ENCODE measurements at places on chromosomes 3 and 15.

DNA sequence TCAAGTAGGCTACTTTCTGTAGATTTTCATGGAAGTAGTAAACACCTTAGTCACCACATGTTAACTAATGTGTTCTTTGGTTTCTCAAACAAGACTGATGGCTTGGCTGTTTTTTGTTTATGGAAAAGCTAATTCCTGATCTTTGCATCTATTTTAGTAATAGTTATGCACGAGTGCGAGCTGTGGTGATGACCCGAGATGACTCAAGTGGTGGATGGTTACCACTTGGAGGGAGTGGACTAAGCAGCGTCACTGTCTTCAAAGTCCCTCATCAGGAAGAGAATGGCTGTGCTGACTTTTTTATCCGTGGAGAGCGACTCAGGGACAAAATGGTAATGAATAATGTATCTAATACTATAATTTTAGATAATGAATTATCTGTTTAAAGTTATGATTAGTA, 46.6 kb downstream of the SPRED1 start:
- no peak for DNase-seq

DNA sequence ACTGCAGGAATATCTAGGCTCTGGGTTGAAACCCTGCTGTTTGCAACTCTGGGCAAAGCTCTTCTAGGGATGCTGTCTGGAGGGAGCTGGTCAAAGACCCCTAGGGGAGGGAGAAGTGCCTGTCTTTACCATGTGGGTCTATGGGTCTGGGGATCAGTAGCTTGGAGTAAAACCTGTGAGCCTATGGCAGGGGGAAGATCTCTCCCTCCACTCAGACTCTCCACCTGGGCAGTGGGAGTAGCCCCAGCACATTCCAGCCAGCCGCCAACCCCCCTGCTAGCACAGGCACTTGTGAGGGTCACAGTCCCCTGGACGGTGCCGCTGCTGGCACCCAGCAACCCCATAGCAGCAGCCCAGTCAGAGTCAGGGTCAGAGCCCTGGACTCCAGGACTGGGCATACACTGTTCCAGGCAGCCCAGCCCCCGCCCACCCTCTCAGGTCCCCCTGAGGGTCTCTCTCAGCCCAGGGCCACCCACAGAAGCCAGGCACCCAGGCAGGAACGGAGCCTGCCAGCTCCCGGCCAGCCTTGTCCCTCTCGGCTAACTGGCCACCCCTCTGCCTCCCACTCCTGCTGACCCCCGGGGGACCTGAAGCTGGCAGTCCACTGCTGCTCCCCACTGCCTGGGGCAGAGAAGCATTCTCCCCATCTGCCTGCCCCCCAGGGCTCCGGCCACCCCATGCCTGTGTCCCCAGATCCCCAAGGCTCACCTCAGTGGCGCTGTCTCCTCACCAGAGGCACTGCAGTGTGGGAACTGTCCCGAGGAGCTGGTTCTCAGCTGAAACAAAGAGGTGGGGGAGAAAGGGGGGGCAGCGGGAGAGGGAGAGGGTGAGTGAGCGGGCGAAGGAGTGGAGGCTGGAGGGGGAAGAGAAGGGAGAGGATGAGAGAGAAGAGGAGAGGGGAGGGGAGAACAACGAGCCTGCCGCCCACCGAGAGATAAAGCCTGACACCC, 10.8 kb downstream of the GLYCTK start:
- no peak for DNase-seq

GRCh38 chr3:141111364-141112155, 60.4 kb downstream of the SPSB4 start:
- no peak for DNase-seq

- no peak for DNase-seq
Observed at GRCh38 chr15:40081691-40082194, 26.9 kb downstream of the BMF start.

GRCh38 chr15:97092656-97093055, 762.2 kb downstream of the NR2F2 start:
- no peak for DNase-seq

GRCh38 chr15:77529394-77530159, 103.1 kb downstream of the LINGO1 start:
- no peak for DNase-seq

DNA sequence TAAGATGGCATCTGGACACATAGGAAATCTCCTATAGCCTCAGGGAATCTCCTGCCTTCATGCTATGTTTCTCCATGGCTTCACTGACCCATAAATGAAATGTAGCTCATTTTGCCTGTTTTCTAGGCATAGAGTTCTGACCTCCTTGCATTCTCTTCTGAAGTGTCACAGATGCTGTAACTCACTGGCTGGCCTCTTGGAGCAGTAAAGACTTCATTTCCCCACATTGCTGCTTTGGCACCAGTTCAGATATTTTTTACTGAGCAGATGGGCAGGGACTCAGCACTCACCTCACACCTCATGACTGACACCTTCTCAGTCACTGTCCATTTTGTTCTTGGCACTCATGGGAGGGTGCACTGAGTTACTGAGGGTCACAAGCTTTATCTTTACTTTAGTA, 286.7 kb upstream of the TGFBR2 start:
- peak; percentile 45 for DNase-seq

GRCh38 chr3:103712320-103713008, 1277.6 kb downstream of the ZPLD1 start:
- no peak for DNase-seq

- DNase-seq: peak; percentile 36
Observed at GRCh38 chr3:124772081-124772831, 42.0 kb downstream of the UMPS start.

DNA sequence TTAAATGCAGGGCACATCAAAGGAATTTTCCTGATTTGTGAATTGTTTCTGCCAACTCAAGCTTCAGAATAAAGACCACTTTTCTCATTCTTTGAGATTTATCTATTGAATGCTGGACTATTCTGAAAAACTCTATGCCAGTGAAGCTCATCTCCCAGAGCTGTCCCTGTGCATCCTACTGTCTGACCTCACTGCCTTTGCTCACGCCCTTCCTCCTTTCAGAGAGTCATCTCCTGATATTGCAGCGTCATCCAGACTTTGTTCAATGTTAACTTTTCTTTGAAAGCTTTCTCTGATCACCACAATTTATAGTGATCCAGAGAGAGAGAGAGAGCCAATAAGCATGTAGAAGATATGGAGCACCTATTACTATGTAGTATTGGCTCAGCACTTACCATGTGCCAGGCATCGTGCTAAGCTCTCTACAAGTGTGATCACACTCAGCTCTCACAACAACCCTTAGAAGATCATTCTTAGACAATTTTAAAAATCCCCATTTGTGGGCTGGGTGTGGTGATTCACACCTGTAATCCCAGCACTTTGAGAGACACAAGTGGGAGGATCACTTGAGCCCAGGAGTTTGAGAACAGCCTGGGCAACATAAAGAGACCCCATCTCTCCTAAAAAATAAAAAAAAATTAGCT, 30.2 kb upstream of the TLE3 start:
- no peak for DNase-seq

DNA sequence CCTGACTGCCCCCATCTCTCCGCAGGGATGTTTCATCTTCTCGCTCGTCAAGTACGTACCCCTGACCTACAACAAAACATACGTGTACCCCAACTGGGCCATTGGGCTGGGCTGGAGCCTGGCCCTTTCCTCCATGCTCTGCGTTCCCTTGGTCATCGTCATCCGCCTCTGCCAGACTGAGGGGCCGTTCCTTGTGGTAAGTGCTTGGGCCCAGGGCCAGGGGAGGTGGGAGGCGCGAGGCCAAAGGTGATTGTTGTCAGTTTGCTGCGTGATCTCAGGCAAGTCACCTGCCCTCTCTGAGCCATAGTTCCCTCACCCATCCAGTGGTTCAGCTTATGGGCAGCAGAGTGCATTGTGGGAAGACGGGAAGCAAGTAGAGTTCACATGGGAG, 58.5 kb downstream of the GRIP2 start:
- no peak for DNase-seq

DNA sequence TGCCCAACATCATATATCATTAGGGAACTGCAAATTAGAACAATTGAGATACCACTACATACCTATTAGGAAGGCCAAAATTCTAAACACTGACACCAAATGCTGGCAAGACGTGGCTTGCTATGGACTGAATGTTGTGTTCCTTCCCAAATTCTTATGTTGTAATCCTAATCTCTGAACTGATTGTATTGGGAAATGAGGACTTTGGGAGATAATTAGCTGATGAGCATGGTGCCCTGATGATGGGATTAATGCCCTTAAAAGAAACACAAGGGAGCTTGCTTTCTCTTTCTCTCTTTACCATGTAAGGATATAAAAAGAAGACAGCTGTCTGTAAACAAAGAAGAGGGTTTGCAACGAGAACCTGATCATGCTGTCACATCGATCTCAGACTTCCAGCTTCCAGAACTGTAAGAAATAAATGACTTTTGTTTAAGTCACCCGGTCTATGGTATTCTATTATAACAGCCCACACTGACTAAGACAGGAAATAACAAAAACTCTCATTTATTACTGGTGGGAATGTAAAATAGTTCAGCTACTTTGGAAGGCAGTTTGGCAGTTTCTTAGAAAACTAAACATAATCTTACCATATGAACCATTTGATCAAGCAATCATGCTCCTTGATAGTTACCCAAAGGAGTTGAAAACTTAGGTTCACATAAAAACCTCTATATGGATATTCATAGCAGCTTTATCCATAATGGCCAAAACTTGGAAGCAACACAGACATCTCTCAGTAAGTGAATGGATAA, 458.3 kb upstream of the CBLB start:
- no peak for DNase-seq

DNA sequence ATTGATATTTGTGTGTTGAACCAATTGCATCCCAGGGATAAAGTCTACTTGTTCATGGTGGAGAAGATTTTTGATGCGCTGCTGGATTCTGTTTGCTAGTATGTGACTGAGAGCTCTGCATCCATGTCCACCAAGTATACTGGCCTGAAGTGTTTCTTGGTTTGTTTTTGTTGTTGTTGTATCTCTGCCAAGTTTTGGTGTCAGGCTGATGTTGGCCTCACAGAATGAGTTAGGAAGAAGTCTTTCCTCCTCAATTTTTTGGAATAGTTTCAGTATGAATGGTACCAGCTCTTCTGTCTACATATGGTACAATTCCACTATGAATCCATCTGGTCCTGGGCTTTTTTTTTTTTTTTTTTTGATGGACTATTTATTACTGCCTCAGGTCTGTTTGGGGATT, 50.9 kb upstream of the OSTN start:
- DNase-seq: no peak

- DNase-seq: no peak
Observed at GRCh38 chr3:139930211-139930610, 4.8 kb upstream of the CLSTN2 start.

DNA sequence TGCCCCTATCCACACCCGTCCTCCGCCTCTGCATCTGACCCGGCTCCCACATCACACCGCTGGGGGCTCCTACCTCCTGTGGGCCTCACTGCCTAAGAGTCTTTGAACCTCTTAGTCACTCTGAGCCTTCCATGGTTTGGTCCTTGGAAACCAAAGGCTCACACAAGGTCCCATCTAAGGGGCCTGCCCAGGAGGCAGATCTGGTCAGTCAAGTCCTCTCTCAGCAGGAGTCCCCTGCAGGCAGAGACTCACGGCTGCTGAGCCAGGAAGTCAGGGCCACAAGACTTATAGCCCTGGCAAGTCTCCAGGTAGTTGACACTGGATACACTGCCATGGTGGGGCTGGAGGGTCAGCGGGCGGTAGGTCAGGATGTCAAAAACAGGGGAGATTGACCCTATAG, 31.2 kb upstream of the ALDH1L1 start:
- DNase-seq: no peak

- DNase-seq: peak; percentile 60
Observed at GRCh38 chr15:80403712-80404056, 498 bp upstream of the ARNT2 start.

DNA sequence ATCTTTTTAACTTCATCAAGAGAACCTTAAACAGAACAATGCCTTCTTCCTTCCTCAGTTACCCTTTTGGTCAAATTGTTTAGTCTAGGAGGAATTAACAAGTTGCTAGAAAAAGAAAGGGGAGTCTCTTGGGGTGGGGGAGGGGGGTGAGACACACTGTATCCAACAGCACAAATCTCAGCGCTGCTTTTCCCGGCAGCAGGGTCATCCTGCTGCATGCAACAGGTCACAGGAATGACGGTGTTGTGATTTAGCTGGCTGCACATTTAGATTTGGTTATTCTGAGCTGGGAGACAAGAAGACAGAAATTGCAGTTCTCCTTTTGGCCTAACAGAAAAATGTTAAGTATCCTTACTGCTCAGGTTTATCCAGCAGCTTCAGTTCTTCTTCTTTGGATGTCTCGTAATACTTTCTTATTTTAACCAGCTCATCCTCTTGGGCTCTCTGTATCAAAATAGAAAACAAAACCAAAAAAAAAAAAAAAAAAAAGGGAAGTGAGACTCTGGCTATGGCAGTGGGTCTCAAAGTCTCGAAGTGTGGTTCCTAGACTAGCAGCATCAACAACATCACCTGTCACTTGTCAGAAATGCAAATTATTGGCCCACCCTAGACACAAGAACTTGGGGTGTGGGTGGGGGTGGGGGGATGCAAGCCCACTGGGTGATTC, 190.5 kb downstream of the GREM1 start:
- DNase-seq: no peak

- DNase-seq: no peak
Observed at GRCh38 chr3:16430717-16431630, 82.5 kb downstream of the RFTN1 start.

DNA sequence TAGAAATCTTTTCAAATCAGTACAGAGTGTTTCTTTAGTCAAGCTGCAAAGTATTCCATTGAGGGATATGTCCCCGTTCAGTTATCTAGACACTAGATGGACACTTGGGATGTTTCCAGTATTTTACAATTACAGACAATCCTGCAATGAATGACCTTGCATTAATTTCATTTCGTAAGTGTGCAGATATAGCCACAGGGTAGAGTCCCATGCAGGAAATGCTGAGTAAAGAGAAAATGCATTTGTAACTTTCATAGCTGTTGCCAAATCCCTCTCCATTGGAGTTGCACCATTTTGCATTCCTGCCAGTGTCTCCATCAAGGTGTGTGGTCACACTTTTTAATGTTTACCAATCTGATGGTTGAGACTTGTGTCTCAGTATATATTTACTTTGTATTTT, 92.5 kb downstream of the LIPC start:
- no peak for DNase-seq

DNA sequence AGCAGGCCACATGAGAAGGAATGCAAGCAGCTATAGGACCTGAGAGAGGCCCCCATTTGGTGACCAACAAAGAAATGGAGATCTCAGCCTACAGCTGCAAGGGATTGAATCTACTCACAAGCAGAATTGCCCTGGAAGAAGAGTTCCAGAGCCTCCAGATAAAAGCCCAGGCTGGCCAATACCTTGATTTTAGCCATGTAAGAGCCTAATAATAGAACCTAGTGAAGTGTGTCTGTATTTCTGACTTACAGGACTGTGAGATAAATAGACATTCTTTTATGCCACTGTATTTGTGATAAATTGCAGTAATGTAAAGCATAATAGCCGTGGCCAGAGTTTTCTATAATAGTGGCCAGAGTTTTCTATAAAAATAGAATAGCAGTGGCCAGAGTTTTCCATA, 254.6 kb downstream of the PYDC2 start:
- DNase-seq: no peak
